Fibroblast of skin of right quadriceps (primary cell): ENCODE measurements at places on chromosomes 5 and 9.
A peak's percentile ranks its signal among the peaks of the same experiment; 100 is the strongest.

- no peak for DNase-seq
Measured at GRCh38 chr5:15550502-15551112, 50.6 kb downstream of the FBXL7 start.

GRCh38 chr9:111953444-111953843 is 56.8 kb downstream of the UGCG start:
- no peak for DNase-seq

DNA sequence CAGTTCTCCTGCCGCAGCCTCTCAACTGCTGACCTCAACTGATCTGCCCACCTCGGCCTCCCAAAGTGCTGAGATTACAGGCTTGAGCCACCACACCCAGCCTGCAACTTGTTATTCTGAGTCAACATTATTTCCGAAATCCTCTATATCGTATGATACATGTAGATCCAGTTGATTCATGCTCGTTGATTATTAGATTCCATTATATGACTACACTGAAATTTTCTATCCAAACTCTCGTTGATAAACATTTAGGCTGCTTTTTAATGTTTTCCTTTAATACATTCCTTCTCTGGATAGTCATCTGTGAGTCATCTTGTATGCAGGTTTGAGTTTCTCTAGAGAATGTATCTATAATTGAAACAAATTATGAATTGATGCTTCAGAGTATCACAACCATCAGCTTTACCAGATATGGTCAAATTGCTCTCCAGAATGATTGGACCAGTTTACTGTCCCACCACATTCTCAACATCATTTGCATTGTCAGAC is 4.1 kb downstream of the CDK7 start:
- peak; percentile 93 for DNase-seq

- DNase-seq = peak; percentile 77
Measured at GRCh38 chr9:133701981-133702797, 36.0 kb downstream of the SARDH start.

- no peak for DNase-seq
Measured at GRCh38 chr5:170538096-170538465, 34.3 kb downstream of the KCNIP1 start.

DNA sequence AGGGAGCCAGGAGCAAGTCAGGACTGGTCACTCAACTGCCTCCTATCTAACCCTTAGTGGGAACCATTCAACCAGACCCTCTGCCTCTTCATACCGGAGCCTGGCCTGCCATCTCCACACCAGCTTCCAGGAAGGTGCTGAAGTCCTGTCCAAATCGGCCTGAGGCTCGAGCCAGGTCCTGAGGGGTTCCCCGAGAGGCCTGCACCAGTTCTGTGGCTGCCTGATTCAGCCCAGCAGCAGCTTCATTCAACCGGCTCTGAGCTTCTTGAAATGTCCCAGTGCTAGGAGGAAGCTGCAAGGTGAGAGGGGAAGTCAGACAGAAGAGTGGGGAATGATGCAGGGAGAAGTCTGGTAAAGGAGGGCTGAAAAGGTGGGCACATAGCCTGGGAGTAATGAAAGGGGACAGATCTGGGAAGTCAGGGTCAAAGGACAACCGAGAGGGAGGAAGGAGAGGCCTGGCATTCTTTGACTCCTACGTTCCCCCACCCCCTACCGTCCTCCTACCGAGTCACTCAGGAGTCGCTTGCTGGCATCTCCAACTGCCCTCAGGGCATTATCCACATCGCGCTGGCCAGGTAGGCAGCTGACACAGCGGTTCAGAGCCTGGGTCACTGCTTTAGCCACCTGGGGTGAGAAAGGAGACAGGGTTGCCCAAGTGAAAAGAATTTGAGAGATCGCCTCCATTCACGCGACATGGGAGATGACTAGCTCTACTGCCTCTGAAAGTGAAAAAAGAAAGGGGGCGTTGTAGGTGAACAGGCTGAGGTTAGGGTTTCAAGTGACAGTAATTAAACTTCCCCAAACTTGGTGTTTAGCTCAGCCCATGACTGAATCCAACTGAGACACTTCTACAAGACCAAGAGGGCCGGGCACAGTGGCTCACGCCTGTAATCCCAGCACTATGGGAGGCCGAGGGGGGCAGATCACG is 20.2 kb downstream of the TLN1 start:
- no peak for DNase-seq

GRCh38 chr9:112670991-112671625 is 46.8 kb downstream of the INIP start:
- DNase-seq = peak; percentile 4

- DNase-seq = no peak
Measured at GRCh38 chr5:124231230-124231629, 515.2 kb downstream of the ZNF608 start.

DNA sequence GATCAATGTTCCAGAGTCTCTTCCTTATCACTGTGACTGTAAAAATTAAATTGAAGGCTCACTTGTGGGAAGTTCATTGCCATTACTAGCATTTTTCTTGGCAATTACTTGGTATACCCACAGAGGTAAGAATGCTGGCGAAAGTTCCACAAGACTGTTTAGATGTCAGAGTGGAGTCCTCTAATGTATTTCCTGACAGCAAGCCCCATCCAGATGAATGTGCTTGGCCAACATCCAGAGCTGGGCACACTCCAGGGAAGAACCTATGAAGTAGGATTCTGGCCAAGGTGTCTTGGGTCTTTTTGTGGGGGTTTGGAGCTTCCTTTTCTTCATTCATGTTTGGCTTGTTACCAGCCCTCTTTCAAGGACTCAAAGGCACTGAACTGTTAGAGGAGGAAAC is 473.6 kb downstream of the DMAC1 start:
- no peak for DNase-seq

- DNase-seq = no peak
Measured at GRCh38 chr9:37437010-37437409, 14.5 kb downstream of the GRHPR start.

DNA sequence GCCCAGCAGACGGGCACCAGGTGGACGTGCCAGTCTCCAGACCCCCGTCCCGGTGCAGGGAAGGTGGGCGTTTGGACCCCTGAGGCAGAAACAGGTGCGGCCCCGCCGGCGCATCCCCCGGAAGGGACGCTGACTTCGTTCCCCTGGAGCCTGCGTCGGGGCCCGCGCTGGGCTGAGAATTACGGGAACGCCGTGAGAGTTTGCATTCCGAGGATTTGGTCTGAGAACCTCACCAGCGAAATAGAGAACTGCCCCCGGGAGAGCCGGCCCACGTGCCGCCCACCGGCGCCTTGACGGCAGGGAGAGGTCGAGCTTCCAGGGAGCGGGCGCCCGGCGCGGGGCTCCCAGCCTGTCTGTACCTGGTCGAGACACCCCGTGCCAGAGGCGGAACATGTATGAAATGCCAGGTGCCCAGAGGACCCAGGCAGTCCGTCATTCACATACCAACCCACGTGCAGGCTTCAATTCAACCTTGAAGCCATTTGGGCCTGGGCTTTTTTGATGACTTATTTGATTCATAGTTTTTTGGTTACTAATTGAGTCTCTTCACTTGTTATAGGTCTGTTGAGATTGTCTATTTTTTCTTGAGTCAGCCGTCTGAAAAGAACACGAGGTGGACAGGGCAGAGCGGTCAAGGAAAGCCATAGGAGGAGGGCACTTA is 877 bp upstream of the CAMSAP1 start:
- DNase-seq = no peak

- peak; percentile 58 for DNase-seq
Measured at GRCh38 chr5:167943343-167943742, 348.1 kb upstream of the WWC1 start.

DNA sequence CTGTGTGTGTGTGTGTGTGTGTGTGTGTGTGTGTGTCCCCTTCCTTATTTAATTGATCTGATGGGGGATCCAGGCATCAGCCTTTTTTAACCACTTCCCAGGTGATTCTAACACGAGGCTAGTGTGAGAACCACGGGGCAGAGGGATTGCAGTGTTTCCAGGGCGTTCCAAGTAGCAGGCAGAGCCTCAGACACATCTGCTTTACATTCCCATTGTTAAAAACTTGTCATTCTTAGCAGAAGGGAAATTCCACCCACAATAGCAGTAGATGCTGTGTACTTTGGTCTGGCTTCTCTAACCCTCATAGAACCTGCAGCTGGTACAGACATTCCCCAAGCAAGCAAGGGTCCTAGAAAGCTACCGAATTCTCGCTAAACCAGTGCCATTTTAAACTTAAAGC is 81.9 kb upstream of the SLC30A5 start:
- DNase-seq = no peak

DNA sequence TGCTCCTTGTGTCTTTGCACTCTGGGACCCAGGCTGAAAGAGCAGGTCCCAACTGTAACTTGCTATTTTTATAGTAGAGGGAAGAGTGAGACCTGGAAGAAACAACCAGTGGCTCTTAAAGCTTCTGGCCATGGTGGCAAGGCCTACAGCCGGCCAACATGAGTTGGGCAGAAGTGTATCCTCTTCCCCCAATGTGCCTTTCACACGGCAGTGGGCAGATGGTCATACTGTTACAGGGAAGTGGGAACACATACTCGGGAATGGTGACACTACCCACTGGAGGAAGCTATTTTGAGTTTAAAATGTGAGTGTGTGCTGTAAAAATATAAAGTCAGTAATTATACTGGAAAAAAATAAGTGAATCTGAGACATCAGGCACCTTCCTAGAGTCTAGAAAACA is 116.0 kb downstream of the MVB12B start:
- DNase-seq = no peak

DNA sequence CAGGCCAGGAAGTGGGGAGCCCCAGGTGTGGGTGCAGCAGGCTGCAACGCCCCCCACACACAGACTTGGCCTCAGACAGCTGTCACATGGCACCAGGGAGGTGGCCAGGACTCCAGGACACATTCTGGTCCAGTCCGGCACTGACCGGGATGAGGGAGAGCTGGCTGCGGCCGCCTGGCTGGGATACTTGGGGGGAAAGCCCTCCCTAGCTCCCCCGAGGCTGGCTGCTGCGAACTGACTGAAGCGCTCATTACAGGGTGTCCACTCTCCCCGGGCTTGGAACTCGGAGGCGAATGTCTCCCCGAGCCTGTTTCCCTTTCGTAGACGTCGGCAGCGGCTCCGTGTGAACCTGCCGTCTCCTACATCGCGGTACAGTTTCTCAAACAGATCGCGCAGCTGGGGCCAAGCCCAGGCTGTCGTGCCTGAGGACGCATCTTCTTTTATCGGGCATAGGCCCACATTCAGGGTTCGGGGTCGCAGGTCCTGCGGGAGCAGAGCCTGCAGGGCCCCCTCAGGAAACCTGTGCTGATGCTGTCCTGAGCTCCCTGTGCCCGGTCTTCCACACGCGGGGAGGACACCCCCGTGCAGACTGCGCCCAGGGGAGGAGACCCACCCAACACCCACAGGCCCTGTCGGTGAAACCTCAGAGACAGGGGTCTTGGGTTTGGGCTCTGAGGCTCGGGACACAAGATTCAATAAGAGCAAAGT is 19.8 kb downstream of the NACC2 start:
- no peak for DNase-seq

- peak; percentile 76 for DNase-seq
Measured at GRCh38 chr9:71683598-71684235, 84.6 kb downstream of the CEMIP2 start.

- DNase-seq = no peak
Measured at GRCh38 chr9:34983209-34983608, 6.3 kb upstream of the DNAJB5 start.

GRCh38 chr5:103391659-103392058 is 133.1 kb downstream of the MACIR start:
- DNase-seq = no peak

DNA sequence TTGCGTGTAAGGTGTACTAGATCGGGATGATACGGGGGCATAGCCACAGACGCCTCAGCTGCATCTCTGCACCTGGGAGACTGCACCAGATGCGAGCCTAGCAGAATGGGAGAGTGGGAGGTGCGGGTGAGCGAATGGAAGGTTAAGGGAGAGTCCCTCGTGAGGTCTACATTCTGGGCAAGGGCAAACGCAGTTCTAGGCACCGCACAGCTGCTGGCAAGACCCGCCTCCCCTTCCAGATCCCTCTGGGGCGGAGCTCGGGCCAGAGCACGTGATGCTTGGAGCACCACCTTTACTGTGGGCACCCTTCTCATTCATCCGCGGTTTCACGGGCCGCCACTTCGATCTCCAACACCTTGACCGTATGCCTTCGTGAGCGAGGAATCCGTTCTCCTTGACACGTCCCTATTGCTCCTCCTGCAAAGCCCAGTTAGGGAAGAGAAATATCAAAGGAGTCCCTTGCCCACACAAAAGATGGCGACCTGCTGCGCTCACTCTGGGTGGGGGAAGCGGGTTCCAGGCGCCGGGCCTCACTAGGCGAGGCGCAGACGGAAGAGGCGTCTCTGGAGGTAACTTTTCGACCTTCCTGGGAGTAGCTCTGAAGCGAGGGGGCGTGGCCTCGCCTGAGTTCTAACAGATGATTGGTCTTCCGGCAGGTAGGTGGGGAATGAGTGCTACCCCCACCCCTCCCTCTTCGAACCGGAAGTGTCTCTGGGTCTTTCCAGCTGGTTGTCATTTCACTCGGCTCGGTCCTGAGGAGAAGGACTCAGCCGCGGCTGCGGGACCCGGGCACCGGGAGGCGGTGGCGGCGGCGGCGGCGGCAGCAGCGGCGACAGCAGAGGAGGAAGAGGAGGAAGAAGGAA is at the start of gene CPEB4:
Gene CPEB4, plus strand, starts transcription at position 740 of the 863 bp plus-strand sequence. CDS start 1,385 bp downstream, outside the sequence.
- DNase-seq = peak; percentile 99

DNA sequence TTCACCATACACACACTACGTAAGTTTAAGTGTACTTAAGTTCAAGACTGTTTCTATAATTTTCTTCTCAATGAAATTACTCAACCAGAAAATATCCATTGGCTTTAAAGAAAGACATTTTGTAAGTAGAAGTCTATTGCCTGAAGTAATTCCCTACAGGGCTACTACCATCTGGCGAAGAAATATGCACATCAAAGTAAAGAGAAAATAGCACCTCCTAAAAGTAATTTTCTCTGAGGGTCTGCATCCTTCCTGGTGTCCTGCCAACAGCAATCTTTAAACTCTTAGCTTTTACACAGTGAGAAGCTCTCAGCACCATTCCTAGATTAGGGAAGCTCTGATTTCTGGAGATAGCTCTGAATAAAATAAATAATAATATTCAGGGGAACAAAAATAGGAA is 498.5 kb upstream of the TYRP1 start:
- no peak for DNase-seq

DNA sequence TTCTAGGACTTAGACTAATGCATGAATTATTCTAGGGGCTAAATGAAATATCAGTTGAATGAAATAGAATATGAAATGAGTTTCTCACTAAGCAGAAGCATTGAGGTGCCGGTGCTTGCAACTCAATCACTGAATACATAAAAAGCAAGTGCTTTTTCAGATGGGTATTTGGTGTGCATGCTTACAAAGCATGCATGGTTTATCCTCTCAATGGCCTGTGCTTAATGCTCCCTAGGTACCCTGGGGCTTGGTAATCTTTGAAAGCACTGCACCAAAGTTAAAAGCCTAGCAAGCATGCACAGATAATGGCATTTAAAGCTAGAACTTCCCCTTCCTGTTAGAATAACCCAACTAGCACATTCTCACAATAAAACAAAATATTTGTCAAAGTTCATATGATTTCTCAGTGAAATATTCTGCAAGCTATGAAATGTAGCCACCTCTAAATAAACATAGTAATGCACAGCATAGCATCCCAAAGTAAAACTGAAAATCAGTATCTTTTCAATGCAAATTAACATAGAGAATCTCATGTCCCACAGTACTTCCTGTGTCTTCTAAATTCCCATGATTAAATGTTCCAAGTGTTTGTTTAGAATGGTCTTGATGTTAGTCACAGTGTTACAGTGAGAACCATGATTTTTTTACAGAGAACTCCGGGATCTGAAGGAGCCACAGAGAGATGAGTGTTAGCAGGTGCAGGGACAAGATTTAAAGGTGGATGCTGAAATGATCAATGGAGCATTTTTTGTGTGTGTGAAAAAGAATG is 143.4 kb upstream of the CDH6 start:
- no peak for DNase-seq
